ENCODE measurements at places on chromosomes 3 and 15. TPM values are rescaled to one million over a fixed set of nuclear protein-coding genes. Genes with fewer than 3 reads are reported as not detected.

GRCh38 chr3:175041369-175041768 is 182.2 kb downstream of the NAALADL2 start:
- DNase-seq = no peak

GRCh38 chr3:100681496-100681895 is 27.8 kb upstream of the TFG start:
- no peak for DNase-seq

GRCh38 chr15:25727867-25728600 is 135.1 kb downstream of the ATP10A start:
- no peak for DNase-seq

GRCh38 chr3:186137051-186137685 is 28.3 kb upstream of the ETV5 start:
- DNase-seq = no peak

DNA sequence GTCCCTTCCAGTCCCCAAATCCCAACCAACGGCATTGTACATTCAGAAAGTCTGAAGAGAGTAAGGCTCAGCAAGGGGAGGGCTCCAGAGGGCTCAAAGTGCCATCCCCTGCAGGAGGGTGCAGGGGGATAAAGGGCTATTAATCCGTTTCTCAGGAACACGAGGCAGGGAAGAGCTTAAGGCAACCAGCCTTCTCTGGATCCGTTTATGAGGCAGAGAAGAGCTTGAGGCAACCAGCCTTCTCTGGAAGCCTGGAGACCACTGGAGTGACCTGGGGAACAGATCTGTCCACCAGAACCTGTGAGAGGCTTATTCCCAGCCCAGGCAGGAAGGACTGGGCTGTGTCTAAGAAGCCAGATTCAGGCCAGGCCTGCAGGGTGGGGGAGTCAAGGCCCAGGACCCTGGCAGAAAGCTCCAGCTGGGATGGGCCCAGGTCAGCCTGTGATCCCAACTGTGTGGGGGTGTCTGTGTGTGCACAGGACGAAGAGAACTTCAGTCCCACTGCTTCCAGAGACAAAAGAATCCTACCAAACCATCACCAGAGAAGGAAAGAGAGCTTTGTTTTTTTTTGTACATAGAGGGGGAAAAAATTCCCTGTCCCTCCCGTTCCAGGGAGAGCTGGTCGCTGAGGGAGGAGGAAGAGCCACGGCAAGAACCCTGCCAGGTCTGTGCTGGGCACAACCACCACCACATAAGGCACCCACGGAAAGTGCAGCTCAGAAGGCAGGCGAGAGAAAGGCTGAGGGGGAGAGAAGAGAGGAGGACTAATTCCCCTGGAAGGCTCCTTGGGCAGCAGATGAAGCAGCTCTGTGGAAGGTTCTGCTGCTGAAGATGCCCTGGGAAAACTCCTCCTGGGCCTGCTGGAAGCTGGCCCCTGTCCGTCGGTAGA is 1.6 kb upstream of the ULK3 start:
- DNase-seq = no peak

DNA sequence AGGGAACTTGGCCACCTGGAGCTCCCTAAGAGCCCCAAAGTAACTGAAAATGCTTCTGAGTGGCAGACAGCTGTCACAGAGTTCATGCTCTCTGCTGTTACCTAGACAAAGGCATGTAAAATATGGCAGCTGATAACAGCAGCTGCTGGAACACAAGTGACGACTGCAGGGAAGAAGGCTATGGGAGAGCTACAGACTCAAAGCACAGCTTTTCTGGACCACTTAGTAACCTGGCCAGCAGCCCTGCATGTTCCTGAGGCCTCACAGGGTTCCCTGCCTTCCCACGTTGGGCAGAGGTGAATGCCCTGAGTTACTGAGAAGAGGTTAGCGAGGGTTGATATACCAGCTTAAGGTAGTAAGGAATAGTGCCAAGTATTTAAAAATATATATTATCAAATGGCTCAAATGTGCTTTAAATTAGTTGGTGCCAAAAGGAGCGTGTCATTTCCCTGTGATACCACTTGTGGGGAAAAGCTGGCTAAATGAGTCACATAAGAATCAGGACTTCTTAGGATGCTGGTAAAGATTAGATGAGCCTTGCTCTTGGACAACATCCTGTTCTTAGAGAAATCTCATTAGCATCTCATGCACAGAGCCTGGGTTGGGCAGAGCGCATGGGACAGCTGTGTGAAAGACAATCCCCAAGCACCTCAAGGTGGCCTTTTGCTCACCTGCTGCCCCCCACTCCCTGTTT is 76.4 kb upstream of the SCN5A start:
- no peak for DNase-seq

- DNase-seq = peak; percentile 65
These were observed 675 bp downstream of the BRPF1 start for GRCh38 chr3:9732080-9732739.

GRCh38 chr15:51133140-51133765 is 38.5 kb upstream of the TNFAIP8L3 start:
- no peak for DNase-seq

DNA sequence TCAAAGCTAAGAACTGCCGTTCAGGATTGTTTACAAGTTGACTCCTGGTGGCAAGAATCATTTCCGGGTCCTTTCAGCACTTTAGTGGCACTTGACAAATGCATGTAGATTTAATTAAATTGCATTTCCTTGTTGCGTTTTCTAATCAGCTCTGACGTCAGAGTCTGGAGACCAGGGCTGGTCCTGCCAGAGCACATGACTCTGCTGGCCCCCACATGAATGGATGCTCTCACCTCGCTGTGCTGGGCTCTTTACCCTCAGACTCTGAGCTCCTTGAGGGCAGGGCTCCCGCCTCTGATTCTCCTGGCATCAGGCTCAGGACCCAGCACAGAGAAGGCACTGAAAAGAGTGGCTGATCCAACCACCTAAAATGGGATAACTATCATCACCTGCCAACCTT is 69.4 kb downstream of the FEM1B start:
- no peak for DNase-seq

DNA sequence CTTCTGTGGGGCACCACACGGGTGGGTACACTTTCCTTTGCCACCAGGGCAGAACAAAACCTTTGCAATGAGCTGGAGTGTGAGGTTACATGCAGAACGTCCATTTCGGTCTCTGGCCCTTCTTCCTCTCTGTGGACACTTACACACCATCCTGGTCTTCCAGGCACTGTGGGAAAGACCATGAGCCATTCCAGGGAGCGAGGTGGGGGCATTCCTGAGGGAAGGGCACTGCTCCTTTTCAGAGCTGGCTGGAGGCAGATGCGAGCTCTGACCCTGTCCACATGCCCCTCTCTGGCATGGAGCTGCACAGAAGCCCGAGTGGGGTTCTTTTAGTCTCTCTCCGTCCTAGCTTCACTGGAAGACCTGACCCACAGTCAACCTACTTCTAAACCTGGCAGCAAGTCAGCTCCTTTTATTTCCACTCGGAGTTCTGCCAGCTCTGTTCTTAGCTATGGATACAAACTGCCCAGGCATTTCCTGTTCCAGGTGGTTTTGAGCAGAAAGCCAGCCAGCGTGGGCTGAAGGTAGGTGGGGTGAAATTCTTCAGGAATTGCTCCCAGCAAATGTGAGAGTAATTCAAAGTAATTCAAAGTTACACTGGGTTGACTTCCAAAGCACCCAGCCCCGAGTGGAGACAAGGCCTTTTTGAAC is 281.4 kb downstream of the ADAMTS17 start:
- DNase-seq = no peak

- DNase-seq = no peak
These were observed 27.9 kb downstream of the EID1 start for GRCh38 chr15:48905847-48906246.

DNA sequence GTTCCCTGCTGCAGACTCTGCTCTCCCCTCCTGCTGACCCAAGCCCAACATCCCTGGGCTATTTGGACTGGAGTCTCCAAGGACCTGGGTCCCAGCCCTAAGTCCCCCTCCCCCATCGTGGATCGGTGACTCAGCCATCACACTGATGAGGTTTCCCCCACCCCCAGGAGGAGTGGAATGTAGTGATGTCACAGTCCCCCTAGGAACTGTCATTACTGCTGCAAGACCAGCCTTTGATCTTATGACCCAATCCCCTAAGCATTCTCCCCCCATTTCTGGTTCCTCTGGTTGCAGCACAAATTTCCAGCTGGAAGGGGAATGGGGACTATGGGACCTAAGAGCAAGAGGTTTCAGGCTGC is 63.4 kb upstream of the CSPG4 start:
- no peak for DNase-seq

- DNase-seq = no peak
These were observed 3.1 kb downstream of the MELTF start for GRCh38 chr3:197026481-197026866.

DNA sequence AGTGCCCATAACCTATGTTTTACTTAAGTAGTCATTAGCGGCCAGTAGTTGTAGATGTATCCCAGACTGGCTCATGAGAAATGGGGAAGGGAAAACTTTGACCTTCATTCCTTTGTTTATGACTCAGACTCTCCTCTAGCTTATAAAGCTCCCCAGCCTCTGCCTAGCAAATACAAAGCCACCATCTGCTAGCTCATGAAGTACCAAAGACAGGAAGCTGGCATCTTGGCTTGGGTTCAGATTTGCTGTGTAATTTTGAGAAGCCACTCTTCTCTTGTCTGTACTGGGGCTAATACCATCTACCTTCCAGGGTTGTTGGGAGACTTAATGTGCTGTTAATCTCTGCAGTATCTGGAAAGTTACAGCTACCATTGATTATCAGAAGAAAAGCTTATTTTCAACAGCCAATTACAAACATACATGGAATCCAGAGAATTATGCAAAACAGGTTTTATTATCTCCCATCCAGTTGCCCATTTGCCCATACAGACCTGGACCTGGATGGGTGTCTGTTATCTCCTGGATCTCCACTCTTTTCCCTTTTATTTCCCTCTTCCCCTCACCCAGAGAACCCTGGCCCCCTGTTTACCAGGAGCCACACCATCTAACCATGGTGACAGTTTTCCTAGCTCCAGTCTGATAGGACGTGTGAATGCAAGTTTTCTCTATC is 153.8 kb downstream of the SEMA6D start:
- no peak for DNase-seq

- peak; percentile 17 for DNase-seq
These were observed 35.8 kb downstream of the PRKCD start for GRCh38 chr3:53196575-53197407.

GRCh38 chr3:123350971-123351370 is 97.9 kb downstream of the ADCY5 start:
- no peak for DNase-seq

DNA sequence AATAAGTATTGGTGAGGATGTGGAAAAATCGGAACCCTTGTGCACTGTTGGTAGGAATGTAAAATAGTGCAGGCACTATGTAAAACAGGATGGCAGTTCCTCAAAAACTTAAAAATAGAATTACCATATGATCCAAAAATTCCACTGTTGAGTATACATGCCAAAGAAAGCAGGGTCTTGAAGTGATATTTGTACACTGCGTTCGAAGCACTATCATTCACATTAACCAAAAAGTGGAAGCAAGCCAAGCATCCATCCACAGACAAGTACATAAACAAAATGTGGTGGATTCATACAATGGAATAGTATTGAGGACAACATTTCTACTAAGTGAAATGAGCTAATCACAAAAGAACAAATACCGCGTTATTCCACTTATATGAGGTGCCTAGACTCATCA is 200.7 kb downstream of the TJP1 start:
- no peak for DNase-seq

GRCh38 chr15:69161079-69161877 is 843 bp downstream of the GLCE start:
- peak; percentile 28 for DNase-seq

GRCh38 chr3:186105543-186105942 is 3.3 kb downstream of the ETV5 start:
- DNase-seq = no peak

DNA sequence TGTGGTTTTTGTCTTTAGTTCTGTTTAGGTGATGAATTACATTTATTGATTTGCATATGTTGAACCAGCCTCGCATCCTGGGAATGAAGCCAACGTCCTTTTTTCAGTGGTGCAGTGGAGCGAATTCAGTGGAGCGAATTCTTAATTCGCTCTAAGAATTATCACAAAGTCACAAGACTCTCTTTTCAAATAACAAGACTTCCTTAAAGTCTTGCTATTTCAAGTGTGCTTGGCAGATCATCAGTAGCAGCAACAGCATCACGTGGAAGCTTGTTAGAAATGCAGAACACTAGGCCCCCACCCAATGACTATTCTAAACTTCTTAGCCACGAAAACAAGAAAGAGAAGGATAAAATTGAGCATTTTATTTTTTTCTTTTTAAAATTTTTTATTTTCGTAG is 58.1 kb upstream of the CD200R1L start:
- DNase-seq = no peak

DNA sequence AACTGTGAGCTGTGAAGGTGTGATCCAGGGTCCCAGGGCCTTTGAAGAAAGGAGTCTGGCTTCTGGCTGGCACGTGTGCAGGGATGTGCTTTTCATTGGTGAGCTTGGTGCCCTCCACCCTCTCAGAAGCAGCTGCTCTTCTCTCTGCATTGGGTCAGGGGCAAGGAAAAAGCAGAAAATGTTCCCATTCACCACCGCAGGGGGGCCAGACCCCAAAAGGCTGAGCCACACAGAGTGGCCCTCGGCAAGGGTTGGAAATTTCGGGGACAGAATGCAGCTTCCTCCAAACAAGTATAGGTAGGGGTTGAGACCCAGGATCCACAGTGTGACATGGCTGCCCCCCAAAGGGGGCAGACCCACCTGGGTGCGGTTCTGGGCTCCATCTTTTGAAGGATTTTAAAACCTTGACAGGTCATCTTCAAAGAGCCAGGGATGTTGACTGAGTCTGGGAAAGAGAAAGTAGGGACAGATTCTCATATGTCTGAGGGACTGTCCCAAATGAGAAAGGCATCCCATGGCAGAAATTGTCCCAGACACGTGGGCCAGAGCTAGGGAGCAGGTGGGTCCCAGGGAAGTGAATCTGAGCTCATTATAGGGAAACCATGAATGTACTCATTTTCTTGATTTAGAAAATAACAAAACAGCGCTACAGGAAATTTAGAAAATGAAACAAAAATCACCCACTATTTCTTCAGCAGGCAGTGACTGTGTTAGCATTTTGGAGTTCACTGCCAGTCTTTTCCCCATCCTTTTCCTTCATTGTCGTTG is 2.7 kb downstream of the CSK start:
- DNase-seq = no peak

DNA sequence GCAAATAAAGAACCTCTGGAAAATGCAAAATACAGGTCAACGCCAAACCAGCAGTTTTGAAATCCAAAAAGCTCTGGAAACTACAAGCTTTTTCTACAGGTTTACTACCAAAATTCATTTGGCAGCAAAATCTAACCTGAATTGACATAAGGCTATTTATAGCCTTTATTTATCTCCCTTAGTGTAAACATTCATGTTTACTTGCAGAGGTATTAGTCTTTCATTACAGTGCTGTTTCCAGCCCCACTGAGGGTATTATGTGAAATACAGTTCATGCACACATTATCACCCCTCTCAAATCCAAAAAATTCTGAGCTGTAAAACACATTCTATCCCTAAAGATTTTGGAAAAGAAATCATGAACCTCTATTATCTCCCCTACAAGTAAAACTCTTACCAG is 7.2 kb downstream of the SKIC8 start:
- no peak for DNase-seq

Gene GAP43
- total RNA-seq = not detected

Gene CFAP100
- not detected for total RNA-seq

Gene DNAH12
- 0.10 TPM for total RNA-seq

Gene EPHB1
- total RNA-seq = 1.8 TPM

Gene UBAP1L
- total RNA-seq = 3.8 TPM

Gene RASGRF1
- not detected for total RNA-seq

Gene SLC7A14
- not detected for total RNA-seq

Gene MOBP
- total RNA-seq = not detected
